ENCODE measurements at places on chromosomes 7 and 10.
A peak's percentile ranks its signal among the peaks of the same experiment; 100 is the strongest.

GRCh38 chr7:141666071-141666470, 35.9 kb downstream of the DENND11 start:
- no peak for DNase-seq

- DNase-seq: no peak
These were observed 29.2 kb downstream of the ZNF783 start for GRCh38 chr7:149291036-149291780.

DNA sequence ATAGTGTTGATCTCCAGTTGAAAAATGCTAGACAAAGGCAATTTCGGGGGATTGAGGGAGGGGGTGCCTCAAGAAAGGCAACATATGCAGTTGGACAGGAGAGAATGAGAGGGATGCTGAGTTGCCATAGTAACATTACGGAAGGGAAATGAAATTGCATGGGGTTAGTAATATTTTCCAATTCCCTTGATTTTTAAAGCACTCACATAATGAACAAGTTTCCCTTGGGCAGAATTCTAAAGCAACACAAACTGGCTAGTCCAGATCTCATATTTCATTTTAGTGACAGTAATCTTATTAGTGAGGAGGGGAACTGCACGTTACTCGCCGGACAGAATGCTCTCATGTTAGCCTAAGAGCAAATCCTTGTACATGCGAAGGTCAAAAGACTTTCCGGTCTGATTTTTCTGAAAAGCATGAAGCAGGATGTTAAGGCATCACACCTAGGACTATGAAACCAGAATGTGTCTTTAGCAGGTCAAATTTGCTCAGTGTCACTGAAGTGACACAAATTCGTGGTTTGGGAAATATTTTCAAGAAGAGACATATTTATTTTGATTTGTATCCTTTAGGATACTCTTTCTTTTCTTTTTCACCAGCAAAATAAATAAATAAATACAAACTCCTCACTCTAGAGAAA, 165.5 kb downstream of the ANK3 start:
- no peak for DNase-seq

GRCh38 chr10:102935939-102936605, 18.0 kb downstream of the CNNM2 start:
- no peak for DNase-seq

DNA sequence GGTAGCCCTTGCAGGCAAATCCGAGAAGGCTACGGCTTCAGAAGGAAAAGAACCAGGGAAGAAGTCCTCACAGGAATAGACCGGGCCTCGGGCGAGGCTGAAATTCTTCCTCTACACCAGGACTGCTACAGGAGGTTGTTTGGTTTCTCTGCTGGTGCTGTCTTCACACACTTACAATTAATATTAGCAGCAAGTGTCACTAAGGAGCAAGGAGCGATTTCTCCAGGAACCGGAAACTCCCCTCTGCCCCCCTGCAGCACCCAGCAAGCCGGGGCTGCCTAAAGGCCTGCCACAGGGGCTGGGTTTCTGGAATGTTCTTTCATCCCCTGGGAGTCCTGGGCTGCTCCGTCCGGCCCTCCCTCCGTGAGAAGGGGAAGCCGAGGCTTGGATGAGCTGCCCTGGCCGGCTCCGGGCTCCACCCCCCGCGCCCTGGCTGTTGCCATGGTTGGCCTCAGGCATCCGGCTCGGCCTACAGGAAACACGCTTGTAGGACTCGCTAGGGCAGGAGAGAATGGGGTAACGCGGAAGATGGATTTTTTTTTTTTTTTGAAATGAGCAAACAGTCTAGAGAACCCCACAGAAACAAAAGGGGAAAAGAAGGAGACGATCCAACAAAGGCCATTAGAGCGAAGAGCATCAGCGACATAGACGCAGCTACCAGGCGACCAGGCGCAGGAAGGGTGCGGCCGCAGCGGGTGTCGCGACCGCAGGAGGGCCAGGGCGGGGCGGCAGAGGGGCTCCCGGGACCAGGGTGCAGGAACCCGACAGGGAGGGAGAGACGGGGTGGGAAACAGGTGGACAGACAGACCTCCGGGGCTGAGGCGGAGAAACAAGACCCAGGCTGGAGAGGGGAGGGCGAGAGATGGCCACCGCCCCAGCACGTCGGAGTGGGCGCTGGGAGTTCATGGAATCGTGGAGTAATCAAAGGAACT, 33.0 kb downstream of the EN2 start:
- DNase-seq: no peak

GRCh38 chr10:101043363-101043707, 12.3 kb downstream of the SFXN3 start:
- DNase-seq: no peak

DNA sequence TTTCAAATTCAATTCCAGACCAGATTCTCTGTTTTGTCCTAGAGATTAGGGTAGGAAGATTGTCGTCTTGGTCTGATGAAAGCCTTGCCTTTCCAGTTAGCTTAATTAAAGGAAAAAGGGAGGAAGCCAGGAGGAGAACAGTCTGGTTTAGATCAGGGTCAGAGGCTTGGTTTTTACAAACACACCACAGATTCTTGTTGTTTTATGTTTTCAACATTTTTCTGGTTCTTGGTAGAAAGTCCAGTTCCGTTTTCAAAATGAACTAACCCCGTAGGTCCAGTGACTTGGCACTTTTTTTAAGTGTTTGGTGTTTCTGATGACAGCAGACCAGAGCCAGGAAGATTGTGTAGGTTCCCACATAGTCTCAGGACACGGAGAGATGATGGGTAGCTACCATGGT, 167.1 kb upstream of the INHBA start:
- DNase-seq: no peak

DNA sequence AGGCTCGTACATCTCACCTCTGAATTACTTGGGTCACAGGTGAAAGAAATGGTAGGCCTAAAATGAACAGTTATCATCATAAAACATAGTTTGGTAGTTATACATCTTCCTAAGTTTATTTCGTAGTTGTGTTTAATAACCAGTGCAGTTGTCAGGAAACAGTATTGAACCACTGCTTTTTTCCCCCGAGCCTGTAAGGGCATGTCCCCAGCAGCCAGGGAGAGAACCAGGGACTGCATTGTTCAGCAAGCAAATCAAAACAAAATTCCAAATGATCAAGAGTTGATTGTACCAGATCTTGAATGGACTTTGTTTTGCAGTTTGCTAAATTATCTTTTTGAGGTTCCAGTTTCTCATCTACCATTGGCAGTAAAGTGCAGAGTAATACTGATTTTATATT, 2.4 kb downstream of the EIF4H start:
- DNase-seq: no peak

GRCh38 chr7:105521027-105521716, 899 bp downstream of the PUS7 start:
- DNase-seq: peak; percentile 52

GRCh38 chr7:20365486-20365885, 34.8 kb downstream of the ITGB8 start:
- DNase-seq: no peak

- no peak for DNase-seq
These were observed 17.7 kb upstream of the FXYD4 start for GRCh38 chr10:43353495-43354329.

DNA sequence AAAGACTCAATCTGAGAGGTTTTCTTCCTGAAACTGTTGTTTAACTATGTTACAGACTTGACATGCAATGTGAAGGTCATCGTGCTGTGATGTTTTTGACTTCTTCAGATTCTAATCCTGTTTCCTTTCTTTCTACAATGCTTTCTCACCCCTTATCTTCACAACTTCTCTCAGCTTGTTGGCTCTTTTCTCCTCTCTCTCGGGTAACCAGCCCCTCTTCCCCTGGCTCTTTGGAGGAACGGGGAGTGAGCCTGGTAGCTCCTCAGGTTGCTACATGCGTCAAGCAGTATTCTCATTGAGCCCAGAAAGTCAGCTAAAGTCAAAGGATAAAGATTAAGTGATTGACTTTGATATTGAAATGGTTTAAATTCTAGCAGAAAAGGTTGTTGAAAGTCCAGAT, 40.1 kb downstream of the SEC23IP start:
- no peak for DNase-seq

DNA sequence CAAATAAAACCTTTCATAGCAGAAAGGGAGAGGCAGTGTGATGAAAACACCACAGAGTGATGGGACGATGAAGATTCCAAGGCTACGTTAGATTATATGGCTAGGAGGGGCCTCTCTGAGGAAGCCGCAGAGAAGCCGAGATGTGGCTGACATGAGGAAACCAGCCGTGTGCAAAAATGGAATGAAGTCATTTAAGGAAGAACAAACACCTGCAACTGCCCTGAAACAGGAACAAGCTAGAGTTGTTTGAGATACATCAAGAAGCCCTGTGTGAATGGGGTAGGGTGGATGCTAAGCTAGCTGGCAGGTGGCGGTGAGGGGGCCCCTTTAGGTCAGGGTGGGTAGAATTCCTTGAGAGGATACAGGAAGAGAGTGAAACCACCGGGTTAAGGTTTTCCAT, 129.5 kb downstream of the KLF6 start:
- no peak for DNase-seq

DNA sequence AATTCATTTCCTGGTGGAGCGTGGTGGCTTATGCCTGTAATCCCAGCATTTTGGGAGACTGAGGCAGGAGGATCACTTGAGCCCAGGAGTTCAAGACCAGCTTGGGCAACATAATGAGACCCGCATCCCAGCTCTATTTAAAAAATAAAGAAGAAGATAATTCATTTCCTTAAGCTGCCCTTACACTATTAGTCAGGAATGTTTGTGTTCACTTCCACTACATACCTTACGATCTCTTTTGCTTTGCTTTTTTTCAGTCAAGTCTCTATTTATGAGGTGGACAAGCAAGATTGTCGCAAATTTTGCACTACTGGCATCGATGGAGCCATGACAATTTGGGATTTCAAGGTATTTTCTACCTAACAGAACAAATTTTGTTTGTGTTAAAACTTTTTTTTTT, 11.2 kb upstream of the ARPC1B start:
- no peak for DNase-seq

GRCh38 chr7:19109000-19109946, 8.2 kb downstream of the TWIST1 start:
- no peak for DNase-seq

DNA sequence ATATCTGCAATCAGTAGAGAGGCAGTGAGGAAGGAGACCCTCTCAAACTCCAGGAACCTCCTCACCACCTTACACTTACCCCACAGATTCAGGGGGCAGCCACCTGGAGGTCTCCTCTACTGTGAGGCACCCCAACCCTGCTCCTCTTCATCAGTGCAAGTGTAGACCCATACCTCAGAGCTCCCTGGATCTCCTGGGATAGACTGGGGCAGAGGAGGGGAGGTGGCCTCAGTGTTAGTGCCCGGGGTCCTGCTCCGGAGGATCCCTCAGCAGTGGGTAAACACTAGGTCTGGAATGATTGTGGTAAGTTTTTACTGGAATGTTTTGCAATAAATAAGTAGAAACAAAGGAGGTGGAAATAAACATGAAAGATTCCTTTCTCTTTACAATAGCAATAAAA, 31.1 kb downstream of the ANTXRL start:
- DNase-seq: no peak

DNA sequence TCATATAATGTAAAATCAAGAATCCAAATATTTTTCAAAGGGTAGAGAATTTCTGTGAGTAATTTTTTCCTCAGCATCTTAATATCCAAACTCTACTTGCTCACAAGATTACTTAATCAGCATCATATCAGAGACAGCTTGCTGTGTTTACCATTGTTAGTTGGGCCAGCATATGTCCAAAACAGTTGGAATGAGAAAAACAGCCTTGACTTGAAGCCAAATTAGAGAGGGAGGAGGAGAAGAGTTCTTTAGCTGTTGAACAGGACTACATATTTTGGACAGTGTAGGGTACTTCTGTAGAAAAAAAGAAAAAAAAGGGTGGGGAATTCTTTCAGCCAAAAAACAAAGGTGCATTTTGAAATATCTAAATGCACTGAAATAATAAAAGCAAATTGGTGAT, 69.8 kb downstream of the HDAC9 start:
- no peak for DNase-seq

- DNase-seq: no peak
These were observed 4.5 kb upstream of the NKX6-2 start for GRCh38 chr10:132790470-132790869.

- no peak for DNase-seq
These were observed 895.7 kb upstream of the SORCS1 start for GRCh38 chr10:108060246-108060645.

DNA sequence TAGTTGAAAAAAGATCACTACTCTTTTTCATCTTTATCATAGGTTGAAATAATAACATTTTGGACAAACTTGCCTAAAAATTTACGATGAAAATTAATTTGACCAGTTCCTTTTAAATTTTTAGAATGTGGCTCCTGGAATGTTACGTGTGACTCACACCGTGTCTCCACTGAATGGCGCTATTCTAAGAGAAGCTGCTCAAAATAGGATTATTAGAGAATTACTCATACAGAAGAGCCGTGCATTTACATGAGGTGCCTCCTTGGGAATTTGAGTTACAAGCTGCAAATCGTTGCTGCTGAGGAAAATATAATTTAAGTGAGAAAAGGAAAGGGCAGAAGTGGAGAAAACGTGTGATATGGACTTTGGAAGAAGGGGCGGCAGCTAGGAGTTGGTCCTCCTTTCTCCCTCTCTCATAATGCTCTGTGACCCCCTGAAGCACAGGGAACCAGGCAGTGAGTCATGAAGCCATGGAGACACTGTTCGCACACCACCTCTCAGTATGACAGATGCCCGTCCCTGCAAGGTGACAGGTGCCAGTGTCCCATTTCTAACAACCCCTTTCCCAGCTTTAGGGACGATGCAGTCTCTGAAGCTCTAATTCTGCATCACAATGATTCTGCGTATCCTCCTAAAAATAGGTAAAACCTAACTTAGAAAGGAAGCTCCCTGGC, 323.2 kb upstream of the COBL start:
- no peak for DNase-seq

- no peak for DNase-seq
These were observed 182.5 kb downstream of the LRMDA start for GRCh38 chr10:75613685-75614504.

Data from C1 segment of cervical spinal cord (tissue), 14 donors.